ENCODE measurements at places on chromosomes 5 and 9.
A peak's percentile ranks its signal among the peaks of the same experiment; 100 is the strongest.

DNA sequence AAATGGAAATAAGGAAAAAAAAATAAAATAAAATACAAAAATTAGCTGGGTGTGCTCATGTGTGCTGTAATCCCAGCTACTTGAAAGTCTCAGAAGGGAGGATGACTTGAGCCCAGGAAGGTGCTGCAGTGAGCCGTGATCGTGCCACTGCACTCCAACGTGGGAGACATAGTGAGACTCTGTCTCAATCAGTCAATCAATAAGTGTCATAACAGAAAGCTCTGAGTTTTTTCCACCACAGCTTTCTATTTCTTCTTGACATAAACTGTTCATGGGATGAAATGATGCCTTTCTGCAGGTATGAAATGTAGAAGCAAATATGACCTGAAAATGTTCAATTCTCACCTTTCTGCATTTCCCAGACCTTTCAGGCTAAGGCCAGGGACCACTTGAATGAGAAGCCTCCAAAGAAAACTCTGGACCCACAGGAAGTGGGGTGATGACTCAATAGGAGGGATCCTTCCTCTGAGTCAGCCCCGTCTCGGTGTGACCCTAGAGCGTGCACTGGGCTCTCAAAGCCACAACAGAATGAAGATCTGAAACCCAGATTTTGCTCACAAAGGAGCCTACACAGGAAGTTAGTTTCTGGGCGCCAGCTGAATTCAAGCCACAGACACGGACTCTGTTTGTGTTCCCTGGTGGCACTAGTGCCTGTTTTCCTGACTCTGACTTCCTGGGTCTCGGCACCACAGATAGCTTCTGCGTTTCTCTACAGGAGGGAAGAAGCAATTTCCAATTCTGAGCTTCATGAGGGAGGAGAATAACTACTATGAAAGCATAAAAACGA lies 62.0 kb downstream of the ANKH start:
- peak; percentile 76 for DNase-seq

DNA sequence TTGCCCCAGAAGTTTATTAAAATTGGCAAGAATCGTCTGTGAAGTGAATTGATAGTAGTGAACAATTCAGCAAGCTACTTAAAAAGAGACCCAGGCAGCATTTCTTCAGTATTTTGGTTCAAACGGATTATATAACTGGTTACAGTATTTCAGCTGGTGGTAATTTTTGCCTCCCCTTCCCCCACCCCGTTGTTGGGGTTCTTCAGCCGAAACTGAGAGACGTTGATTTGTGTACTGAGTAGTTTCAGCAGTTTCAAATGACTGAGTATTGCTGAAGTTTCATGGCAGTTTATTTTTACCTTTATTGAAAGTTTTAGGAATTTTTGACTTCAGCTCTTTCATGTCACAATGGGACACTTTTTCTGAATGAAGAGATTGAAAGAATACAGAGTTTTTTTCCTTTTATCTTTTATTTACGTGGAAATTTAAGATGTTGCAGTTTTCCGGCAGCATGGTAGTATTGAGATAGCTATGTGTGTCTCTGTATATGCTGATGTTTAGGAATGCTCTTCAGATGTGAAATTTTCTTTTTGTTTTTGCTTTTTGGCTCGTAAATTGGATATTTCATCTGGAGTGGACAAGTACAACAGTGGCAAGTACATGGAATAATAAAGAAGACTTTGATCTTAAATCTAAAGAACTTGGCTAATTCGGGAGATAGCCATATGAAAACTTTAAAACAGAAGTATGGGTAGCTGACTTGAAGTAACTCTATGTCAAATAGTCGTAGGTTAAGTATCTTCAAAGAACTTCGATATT lies 1.9 kb downstream of the GPBP1 start:
- no peak for DNase-seq

GRCh38 chr9:126276056-126276728 lies 50.4 kb upstream of the MVB12B start:
- DNase-seq = no peak

GRCh38 chr5:11386398-11386797 lies 517.8 kb downstream of the CTNND2 start:
- no peak for DNase-seq

- DNase-seq = no peak
Measured at GRCh38 chr9:7439355-7439995, 360.1 kb downstream of the DMAC1 start.

DNA sequence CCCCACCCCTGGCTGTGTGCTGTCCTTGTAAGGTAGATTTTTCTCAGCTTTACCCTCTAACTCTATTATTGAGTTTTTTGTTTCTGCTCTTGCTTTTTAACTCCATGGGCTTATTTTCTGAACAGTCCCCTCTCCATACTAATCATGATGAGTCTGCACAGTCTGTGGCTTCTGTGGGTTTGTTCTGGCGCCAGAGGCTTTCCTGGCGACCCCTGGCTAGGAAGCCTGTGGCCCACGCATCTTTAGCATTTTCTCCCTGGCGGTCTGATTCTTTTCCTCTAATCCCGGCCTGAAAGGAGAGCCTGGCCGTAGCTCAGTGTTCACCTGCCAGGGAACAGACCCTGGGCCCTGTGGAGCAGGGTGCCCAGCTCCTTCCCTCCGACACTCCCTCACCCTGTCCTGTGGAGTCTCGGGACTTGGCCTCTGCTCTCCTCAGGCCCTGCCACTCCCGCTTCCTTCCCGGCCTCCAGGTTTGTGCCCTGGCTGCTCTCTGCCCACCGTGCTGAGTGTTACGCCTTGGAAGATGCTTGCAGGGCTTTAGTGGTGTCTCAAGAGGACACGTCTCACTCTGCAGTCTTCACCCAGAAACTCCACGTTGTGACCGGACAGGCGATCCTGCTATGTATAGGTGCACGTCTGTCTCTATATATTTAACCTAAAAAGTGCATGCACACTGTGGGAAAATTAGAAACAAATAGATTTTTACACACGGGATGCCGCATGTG lies 31.7 kb upstream of the LRRC14B start:
- no peak for DNase-seq

DNA sequence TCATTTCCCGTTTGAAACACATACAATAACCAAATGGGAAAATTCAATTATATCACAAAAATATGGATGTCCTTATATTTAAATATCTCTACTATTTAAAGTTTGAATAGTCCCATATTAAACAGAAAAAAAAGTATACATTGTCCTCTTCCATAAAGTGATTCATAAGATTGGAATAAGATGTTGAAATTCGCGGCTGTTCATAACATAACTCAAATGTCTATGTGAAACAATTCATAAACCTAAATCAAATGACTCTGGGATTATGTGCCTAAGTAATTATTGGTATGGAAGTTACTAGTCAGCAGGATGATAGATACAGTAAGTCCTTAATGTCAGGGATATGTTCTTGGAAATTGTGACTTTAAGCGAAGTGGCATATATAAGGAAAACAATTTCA lies 3.9 kb upstream of the EFNA5 start:
- no peak for DNase-seq

Data from CD4-positive, alpha-beta T cell treated with Interleukin-6 at 100 ng/mL for 8 hours (primary cell).